ENCODE measurements at places on chromosomes 1 and 21. TPM values are rescaled to one million over a fixed set of nuclear protein-coding genes. Genes with fewer than 3 reads are reported as not detected.

Gene GBP2
- not detected for total RNA-seq

Gene SH2D2A
- not detected for total RNA-seq

Gene GSTM2
- total RNA-seq = 6.2 TPM

Gene VHLL
- not detected for total RNA-seq

Gene C1orf21
- not detected for total RNA-seq

Gene SLFNL1
- total RNA-seq = 1.5 TPM

- no peak for DNase-seq
- H3K4me1 ChIP-seq = no peaks in the 10 kb centered on the region
- no peaks in the 10 kb centered on the region for H3K36me3 ChIP-seq
- H3K4me3 ChIP-seq = no peak overlapping the region
- no peaks in the 10 kb centered on the region for H3K27me3 ChIP-seq
- H3K27ac ChIP-seq = no peak overlapping the region
Observed at GRCh38 chr1:62325081-62325480, 5.8 kb upstream of the KANK4 start.

DNA sequence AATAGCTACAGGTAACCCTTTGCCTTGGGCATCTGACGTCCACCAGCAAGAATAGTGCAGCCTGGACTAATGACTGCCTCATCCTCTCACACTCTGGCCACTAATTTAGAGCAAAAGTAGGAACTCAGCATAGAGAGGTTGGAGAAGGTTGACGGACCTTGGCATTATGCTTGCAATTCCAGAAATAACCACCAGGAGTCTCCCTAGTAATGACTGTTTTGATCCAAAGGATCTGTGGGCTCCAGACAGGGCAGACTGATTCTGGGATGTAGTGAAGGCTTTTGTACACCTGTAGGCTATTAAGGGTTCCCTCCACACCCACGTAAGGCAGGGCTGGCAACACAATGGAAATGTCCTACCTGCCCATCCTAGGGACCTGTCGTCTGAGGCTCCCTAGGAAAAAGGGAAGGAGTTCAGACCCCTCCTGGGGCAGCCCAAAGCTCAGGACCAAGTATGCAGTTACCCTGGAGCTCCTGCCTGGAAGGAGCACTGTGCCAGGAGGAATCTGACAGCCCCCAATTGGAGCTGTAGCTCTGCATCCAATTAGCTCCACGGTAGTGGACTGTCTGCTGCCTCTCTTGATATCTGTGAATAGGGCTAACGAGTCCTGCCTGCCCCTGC lies 91.0 kb upstream of the TMEM51 start:
- peak; percentile 69 for DNase-seq
- no peaks in the 10 kb centered on the region for H3K27me3 ChIP-seq
- no peak overlapping the region for H3K27ac ChIP-seq
- H3K4me3 ChIP-seq = no peak overlapping the region

GRCh38 chr1:163652441-163652840 lies 330.7 kb downstream of the NUF2 start:
- no peak overlapping the region for H3K4me3 ChIP-seq
- no peaks in the 10 kb centered on the region for H3K36me3 ChIP-seq
- no peaks in the 10 kb centered on the region for H3K27me3 ChIP-seq
- DNase-seq = no peak
- no peaks in the 10 kb centered on the region for H3K4me1 ChIP-seq
- no peak overlapping the region for H3K27ac ChIP-seq

Measured in Karpas-422 (cell line).